ENCODE measurements at places on chromosomes 4 and X.

GRCh38 chr4:62448911-62449310 is 1248.8 kb downstream of the ADGRL3 start:
- no peak for DNase-seq

DNA sequence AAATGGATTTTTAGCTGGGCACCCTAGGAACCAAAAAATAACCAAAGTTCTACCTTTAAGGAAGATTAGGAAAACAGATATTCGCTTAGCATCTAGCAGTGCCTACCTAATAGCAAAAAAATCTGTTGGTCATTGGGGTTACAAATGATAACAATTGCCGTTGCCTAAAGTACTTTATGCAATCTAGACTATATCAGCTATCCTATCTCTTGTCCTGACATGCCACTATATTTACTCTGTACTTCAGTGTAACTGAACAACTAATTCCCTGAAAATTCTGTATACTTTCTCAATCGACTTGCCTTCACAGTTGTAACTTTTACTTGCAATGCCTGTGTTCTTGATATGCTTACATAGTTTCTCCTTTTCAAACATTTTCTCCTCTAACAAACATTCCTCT is 282.9 kb upstream of the PCDH7 start:
- DNase-seq = no peak

GRCh38 chr4:188439641-188440311 is 300.5 kb downstream of the TRIML1 start:
- DNase-seq = no peak

- DNase-seq = no peak
Observed at GRCh38 chrX:68997911-68998310, 167.3 kb downstream of the PJA1 start.

- no peak for DNase-seq
Observed at GRCh38 chr4:4981427-4981826, 37.8 kb downstream of the CYTL1 start.

DNA sequence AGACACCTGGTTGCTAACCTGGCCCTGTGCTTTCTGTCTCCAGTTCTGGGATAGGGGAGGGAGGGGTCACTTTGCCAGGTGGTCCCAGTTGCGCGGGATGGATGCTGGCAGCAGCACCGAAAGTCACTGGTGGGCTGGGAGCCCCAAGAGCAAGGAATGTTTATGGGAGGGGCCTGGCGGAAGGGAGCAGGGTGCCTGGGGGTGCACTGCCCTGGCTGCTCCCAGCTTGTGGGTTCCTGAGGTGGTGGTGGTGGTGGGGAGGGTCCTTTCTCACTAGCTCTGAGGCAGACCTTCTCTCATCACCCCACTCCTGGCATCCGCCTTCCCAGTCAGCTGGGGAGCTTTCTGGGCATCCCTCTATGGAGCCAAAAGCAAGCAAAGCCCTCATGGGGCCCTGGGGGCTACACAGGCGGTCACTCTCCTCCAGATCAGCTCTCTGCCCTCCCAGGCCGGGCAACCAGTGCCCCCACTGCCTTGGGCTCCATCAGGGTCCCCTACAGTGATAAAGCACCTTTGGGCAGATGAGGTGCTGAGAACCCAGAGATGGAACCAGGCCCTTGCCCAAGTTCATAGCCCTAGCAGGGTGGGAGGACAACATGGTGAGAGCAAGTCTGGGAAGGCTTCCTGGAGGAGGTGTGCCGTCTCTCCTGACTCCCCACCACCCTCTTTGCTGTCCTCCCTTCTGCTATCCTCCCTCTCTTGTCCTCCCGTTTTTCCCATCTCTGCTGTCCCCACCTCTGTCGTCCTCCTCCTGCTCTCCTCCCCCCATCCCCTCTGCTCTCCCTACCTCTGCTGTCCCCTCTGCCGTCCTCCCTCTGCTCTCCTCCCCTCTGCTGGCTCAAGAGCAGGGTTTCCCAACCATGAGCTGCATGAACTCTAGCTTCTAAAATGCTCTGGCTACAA is 16.0 kb downstream of the FGFR3 start:
- DNase-seq = no peak

DNA sequence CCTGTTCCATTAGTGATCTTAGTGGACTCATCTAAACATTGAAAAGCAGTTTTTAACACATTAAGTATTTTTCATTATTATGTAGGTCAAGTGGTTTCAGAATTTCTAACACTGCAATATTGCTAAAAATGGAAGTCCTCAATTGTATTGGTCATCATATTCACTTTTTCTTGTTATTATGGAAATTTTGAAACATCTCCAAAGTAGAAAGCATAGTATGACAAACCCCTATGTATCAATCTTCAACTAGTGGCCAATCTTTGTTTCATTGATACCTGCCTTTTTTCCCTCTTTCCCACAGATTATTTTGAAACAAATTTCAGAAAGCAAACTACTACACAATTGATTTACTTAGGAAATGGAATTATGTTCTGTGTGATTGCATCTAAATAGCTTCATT is 14.5 kb upstream of the ABCG2 start:
- DNase-seq = no peak

GRCh38 chr4:1883583-1883982 is 12.4 kb downstream of the NSD2 start:
- DNase-seq = no peak

DNA sequence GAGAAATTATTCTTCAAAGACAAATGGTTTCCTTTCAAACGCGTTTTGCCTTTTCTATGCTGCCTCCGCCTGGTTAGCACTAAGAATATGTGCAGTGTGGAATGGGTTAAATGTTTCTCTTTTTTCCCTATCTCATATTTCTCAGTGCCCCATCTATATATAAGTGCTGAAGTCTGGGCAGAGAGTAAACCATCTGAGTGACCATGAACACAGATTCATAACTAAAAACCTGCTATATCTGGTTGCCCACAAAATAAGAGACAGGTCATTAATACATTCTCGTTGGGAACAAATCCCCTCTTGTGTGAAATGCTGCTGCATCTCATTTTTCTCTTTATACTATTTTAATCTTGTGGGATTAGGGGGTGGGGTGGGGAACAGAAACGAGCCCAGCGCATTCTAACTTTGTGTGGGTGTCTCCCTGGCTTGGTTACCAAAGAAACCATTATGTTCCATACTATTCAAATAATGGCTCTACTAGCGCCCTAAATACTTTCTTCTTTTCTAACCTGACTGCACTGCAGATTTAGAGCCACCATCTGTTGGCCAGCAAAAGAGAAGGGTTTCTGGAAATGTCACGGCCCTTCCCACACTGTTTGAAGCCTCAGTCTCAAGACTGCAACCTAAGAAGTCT is 42.2 kb upstream of the PTCHD1 start:
- DNase-seq = no peak

DNA sequence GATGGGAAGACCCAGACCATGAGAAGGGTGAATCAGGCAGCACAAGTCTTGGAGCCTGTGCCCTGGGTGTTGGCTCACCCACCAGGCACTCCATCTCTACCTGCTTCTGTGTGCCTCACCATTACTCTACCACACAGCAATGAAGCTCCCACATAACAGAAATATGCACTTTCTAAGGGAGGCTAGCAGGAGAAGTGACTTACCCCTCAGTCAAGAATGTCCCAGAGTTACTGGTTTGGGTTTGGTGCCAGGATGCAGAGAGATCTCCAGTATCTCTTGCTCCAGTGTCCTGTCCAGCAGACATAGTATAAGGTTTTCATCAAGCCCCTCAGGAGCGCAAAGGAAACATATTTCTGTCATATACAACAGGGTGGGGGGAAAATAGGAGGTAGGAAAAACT is 11.3 kb upstream of the RAB40A start:
- DNase-seq = no peak

DNA sequence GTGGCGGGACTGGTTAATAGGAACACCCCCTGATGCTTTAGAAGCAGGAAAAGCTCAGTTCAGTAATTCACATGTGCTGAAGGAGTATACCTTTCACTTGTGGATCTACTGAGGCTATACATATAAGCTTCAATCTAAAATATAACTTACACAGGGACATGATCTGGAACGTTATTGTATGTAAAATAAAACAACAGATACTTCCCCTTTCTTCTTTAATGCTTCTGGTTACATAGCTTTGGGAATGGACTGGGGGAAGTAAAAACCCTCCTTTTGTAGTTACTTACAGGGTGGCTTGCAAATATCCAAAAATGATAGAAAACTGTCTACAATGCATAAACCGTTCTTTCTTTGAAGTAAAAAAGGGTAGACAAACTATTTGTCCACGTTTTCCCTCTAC is 1.9 kb downstream of the FGG start:
- DNase-seq = no peak

GRCh38 chr4:188106454-188106853 is 2.9 kb downstream of the TRIML2 start:
- DNase-seq = no peak

DNA sequence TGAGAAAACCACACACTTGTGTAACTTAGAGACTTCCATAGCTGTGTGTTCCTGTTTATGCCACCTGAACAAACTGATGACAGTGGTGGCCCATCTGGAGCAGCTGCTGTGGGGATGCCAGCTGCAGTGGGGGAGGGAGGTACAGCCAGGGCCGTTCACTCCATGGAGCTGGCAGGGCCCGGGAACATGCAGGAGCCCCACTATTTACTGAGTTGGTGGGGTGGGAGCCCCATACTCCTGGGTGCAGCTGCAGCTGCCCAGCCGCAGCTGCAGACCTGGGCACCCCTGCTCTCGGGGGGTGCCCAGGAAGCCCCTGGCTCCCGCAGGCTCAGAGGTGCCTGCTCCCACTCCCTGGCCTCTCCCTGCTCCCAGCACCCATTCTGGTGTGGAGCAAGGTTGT is 398.6 kb upstream of the RASGEF1B start:
- no peak for DNase-seq

GRCh38 chrX:69501429-69501828 is 2.7 kb upstream of the NALF2 start:
- DNase-seq = no peak

DNA sequence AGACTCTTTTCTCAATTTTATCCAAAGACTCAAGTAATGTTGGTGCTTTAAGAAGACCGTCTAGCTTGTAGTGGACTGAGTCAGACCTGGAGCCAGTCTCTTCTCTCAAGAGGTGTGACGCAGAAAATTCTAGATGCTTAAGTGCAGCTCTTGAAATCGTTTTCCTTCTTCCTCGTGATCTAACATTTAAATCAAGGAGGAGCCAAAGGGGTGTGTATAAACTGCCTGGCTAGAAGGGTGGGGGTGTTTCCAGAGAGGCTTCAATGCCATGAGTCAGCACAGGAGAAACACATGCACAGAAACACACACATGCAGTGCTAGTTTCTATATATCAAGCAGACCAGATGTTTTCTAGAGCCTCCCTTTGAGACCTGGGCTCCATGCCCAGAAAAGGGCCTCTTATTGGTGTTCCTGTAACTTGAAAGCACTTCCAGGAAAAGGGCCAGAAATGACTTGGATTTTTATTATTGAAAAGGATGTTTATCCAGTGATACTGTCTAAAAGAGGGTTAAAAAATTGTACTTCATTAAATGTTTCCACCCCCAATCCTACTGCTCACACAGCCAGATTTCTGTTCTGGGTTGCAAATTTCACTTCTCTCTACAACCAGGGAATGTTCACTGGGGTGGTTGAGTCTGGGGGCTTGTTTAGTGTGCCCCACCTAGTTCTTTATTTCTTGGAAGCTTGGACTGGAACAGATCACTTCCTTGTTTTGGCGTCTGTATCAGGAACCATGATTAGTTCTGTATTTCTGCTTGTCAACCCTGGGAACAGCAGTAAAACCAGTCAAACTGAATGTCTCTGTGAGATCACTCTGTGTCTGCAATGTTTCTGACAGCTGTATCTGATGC is at the start of gene CLIC2:
CLIC2 (minus strand) TSS at position 129 of the 851 bp plus-strand sequence. CDS start 187 bp downstream, outside the sequence.
- no peak for DNase-seq

GRCh38 chr4:19735012-19735411 is 516.7 kb upstream of the SLIT2 start:
- DNase-seq = no peak

DNA sequence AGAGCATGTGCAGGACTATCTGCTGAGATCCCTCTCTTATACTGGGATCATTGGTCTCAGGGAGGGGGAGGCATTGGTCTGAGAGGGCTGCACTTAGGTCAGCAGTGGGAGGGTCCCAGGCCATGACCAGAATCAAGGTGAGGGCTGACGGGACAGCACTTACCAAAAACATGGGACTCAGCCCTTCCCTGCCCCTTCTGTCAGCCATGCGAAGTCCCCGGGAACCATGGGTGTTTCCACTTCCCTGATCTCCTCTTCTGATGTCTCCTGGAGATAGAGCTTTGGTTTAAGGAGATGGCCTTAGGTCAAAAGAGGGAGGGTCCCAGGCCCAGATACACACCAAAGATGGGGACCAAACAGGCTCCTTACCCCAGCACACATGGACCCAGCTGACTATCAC is 12.9 kb upstream of the HSFX1 start:
- DNase-seq = no peak

DNA sequence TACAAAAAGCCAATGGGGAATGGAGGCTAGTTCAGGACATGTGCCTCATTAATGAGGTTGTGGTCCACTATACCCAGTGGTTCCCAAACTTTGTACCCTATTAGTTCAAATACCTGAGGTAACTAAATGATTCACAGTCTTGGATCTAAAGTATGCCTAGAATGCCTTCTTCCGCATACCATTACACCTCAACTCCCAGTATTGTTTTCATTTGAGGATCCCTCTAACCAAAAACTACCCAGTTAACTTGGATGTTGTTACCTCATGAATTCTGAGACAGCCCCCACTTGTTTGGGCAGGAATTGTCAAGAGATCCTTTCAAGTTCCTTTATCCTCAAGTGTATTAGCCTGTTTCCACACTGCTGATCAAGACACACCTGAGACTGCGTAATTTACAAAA is 439.2 kb downstream of the PCDH10 start:
- DNase-seq = no peak

GRCh38 chr4:6986072-6986780 is 56.9 kb upstream of the TADA2B start:
- DNase-seq = no peak

GRCh38 chrX:114058988-114059418 is 524.9 kb upstream of the HTR2C start:
- DNase-seq = no peak

DNA sequence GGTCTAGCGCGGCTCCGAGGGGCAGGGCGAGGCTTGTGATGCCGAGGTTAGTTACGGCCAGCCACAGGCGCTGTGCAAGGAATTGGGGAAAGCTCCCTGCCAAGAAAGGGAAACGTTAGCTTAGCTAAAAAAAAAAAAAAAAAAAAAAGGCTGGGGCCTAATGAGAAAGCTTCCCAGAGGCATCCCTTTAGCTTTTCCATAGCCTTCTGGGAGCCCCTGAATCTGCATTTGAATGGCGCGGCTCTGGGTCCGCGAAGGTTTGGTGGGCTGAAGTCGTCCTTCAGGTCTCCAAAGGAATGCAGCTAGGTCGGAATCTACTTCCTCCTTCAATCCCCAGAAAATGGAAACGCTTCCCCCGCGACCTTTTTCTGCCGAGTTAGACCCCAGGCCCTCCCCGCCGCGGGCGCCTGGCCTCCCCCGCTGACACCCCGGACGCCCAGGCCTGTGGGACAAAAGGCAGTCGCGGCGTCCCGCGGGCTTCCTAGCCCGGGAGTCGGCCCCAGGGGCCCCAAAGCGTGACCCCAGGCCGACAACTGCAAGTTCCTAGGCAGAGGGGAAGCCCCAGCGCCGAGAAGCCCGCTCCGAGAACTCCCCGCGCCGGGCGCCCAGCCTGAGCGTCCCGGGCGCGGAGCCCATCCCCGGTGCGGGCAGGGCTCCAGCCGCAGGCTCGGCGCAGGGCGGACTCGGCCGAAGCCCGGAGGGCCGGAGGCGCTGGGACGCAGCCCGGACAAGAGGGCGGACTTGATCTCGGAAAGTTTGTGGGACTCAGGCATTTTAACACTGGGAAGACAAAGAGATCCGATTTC is 605 bp upstream of the FAT1 start:
- DNase-seq = no peak

GRCh38 chrX:39643550-39643949 is 454.2 kb downstream of the BCOR start:
- no peak for DNase-seq

- no peak for DNase-seq
Observed at GRCh38 chrX:151359931-151360871, 36.8 kb upstream of the VMA21 start.
